Stimulated activated CD4-positive, alpha-beta T cell treated with anti-CD3 and anti-CD28 coated beads, Interleukin-1b, Interleukin-23, amount 100 ng/mL, for 1 hour (primary cell): ENCODE measurements at places on chromosomes 4 and X.

DNA sequence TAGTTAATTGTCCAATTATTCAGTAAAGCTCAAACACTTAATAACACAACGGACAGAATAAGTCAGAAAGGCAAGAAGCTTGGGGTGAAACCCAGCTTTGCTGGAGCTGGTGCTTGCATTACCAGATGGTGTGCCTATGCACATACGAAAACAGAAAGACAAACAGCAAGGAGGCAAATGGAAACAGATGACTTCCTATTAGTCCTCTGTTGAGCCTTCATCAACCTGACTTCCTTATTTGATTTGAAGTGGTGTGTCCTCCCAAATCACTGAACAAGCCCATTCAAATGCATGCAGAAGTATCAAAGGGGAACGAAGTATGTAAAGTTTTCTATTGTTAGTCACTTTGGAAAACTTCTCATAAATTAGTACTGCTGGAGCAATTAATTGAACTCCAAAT, 166.2 kb downstream of the ATP10D start:
- no peak for DNase-seq

DNA sequence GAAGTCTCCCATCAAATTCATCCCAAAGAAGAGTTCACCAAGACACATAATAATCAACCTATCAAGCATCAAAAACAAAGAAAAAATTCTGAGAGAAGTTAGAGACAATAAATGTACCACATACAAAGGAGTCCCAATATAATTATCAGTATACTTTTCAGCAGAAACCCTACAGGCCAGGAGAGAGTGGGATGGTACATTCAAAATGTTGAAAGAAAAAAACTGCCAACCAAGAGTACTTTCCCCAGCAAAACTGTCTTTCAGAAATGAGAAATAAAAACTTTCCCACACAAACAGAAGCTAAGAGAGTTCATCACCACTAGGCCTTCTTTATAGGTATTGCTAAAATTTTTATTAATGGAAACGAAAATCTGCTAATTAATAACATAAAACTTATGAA, 164.4 kb upstream of the LNX1 start:
- DNase-seq: no peak

DNA sequence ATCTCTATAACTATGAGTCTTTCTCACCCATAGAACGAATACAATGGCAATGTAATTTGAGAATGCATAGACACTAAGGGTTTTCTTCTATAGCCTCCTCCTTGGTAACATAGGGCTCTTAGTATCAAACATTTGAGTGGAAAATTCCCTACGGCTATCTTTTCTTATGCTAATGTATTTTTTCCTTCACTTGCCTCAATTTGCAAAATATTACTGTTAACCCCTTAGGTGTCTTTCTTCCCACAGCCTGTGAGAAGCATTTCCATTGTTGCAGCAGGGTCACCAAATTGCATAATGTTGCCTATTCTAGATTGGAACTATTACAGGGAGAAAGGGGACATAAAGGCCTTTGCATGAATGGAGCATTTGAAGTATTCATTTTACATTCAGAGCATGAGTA, 140.5 kb upstream of the RAPGEF2 start:
- DNase-seq: no peak

DNA sequence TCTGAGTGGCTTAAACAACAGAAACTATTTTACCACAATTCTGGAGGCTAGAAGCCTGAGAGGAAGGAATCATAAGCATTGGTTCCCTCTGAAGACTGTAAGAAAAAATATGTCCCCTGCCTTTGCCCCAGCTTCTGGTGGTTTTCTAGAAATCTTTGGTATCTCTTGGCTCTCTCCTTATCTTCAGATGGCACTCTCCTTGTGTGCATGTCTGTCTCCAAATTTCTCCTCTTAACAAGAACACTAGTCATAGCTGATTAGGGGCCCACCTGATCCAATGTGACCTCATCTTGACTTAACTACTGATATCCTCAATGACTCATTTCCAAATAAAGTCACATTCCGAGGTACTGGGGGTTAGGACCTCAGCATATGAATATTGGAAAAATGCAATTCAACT, 635.0 kb upstream of the NR3C2 start:
- no peak for DNase-seq

DNA sequence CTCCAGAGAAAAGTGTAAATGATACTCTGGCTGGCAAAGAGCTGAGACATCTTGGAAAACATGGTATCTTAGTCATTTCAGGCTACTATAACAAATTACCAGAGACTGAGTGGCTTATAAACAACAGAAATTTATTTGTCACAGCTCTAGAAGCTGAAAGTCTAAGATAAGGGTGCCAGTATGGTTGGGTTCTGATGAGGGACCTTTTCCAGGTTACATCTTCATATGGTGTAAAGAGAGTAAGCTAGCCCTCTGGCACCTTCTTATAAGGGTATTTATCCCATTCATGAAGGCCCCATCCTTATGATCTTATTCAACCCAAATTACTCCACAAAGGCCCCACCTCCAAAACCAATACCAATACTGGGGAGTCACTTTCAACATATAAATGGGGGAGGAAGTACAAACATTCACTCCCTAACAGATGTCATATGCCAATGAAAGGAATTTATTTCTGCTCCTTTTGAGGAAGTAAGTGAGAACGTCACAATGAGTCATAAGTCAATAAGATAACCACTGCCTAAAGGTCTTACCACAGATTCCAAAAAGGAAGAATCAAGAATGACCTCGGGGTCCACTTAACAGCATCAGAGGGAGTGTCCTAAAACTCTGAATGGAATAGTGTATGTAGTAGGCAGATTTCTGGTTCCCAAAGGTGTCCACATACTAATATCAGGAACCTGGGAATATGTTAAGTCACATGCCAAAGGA, 246.6 kb downstream of the OPHN1 start:
- DNase-seq: no peak

GRCh38 chr4:89837385-89837992, 528 bp upstream of the SNCA start:
- DNase-seq: no peak

- DNase-seq: no peak
Observed at GRCh38 chr4:85777908-85778631, 303.1 kb downstream of the ARHGAP24 start.

DNA sequence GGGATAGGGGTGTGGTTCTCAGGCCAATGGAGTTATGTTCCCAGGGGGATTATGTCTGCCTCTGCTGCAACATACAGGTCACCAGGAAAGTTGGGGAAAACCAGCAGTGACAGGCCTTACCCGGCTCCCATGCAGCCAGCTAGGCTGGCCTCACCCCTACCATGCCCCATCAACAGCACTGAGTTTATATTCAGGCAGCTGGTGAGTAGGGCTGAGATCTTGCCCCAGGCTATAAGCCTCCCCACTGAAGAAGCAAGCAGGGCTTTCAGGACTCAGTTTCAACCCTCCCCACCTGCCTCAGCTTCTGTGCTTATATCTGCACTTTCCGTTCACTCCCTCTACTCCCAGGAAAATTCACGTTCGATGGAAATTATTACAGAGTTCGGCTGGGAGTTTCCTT, 122.4 kb upstream of the PGRMC2 start:
- no peak for DNase-seq

GRCh38 chrX:134742573-134742972, 84.3 kb upstream of the PLAC1 start:
- no peak for DNase-seq

GRCh38 chr4:152073351-152074087, 312.7 kb upstream of the GATB start:
- no peak for DNase-seq

DNA sequence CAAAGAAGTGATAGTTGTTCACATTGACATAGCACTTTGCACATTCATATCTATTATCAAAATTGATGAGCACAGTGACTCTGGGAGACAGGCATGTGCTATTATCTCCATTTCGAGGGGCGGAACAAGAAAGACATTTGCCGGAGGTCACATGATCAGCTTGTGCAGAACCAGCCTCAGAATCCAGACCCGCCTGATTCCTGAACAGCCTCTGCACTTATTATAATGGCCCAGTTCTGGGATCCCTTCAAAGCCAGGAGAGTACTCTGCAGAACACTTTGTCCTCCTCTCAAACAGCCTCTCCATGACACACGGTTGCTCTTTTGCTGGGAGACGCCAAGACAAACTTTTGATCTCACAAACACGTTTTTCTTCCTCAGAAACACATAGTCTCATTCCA, 48.4 kb downstream of the RWDD4 start:
- DNase-seq: no peak

DNA sequence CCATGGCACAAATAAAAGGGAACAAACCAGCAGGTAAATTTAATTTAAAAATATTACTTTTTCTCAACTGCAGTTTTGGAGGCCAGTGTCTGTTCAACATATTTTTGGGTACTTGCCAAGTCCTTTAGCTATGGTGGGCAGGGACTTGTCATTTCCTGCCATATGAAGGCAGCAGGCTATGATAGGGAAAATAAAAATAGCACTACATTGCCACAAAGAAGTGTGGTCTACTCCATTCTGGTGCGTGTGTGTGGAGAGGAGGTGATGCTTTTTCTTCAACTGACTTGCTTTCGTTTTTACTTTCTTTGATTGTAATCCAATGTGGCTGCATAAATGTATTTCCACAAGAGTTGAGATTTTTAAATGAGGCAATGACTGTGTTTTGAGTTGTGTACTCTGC, 17.2 kb downstream of the GPR174 start:
- no peak for DNase-seq

DNA sequence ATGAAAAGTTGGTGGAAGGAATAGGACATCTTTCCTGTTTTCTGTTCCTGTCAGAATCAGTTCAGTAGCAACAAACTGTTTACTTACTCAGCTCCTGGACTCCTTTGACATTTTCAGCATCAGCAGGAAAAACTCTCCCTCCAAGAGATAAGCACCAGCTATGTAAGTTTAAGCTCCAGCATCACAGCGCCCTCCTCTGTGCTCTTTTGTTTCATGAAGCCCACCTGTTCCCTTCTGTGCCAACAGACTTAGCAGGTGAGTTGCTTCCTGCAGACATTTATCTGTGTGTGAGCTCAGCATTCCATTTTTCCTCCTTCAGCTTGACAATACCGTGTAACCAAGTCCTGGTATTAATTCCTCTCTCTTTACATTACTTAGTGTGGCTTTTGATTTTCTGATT, 644.1 kb upstream of the AGA start:
- no peak for DNase-seq
